ENCODE measurements at places on chromosomes 11 and 22. TPM values are rescaled to one million over a fixed set of nuclear protein-coding genes. Genes with fewer than 3 reads are reported as not detected.

HORMAD2 gene
- polyA plus RNA-seq, result not detected

KLHL35 gene
- 12.1 TPM for polyA plus RNA-seq

TYR gene
- not detected for polyA plus RNA-seq

CFAP300 gene
- 0.59 TPM for polyA plus RNA-seq

INS gene
- not detected for polyA plus RNA-seq

POTEH gene
- not detected for polyA plus RNA-seq

CD3G gene
- polyA plus RNA-seq, result not detected

FADS1 gene
- polyA plus RNA-seq, result 103 TPM

INPP5J gene
- 5.6 TPM for polyA plus RNA-seq

EFEMP2 gene
- 17.1 TPM for polyA plus RNA-seq

MPPED1 gene
- polyA plus RNA-seq, result 12.8 TPM

ARHGAP20 gene
- polyA plus RNA-seq, result 0.90 TPM

SLC22A8 gene
- polyA plus RNA-seq, result 1.7 TPM
